ENCODE measurements at places on chromosomes 4 and X. TPM values are rescaled to one million over a fixed set of nuclear protein-coding genes. Genes with fewer than 3 reads are reported as not detected.

DNA sequence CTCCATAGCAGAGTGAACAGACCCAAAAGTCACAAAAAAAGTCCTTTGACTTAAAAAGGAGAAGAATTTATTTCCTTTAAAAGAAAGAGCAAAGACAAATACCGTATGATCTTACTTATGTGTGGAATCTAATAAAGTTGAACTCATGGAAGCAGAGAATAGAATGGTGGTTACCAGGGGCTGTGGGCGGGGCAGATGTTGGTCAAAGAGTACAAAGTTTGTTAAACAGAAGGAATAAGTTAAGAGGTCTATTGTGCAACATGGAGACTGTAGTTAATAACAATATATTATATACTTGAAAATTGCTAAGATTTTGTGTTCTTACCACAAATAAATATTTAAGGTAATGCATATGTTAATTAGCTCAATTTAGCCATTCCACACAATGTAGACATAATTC, 173.3 kb upstream of the S100G start:
- DNase-seq, result no peak
- no peak overlapping the region for H3K4me3 ChIP-seq
- peaks cover 1% of the 10 kb centered on the region for H3K27me3 ChIP-seq

GRCh38 chr4:122652379-122652778, 31.5 kb upstream of the IL21 start:
- H3K4me3 ChIP-seq, result no peak overlapping the region
- no peaks in the 10 kb centered on the region for H3K27me3 ChIP-seq
- H3K4me1 ChIP-seq, result no peaks in the 10 kb centered on the region
- H3K36me3 ChIP-seq, result no peaks in the 10 kb centered on the region

GRCh38 chrX:107477406-107477805, 28.0 kb downstream of the FRMPD3 start:
- no peak overlapping the region for H3K27ac ChIP-seq
- H3K27me3 ChIP-seq, result no peaks in the 10 kb centered on the region
- H3K4me1 ChIP-seq, result no peaks in the 10 kb centered on the region
- H3K36me3 ChIP-seq, result no peaks in the 10 kb centered on the region
- no peak overlapping the region for H3K4me3 ChIP-seq
- DNase-seq, result no peak

DNA sequence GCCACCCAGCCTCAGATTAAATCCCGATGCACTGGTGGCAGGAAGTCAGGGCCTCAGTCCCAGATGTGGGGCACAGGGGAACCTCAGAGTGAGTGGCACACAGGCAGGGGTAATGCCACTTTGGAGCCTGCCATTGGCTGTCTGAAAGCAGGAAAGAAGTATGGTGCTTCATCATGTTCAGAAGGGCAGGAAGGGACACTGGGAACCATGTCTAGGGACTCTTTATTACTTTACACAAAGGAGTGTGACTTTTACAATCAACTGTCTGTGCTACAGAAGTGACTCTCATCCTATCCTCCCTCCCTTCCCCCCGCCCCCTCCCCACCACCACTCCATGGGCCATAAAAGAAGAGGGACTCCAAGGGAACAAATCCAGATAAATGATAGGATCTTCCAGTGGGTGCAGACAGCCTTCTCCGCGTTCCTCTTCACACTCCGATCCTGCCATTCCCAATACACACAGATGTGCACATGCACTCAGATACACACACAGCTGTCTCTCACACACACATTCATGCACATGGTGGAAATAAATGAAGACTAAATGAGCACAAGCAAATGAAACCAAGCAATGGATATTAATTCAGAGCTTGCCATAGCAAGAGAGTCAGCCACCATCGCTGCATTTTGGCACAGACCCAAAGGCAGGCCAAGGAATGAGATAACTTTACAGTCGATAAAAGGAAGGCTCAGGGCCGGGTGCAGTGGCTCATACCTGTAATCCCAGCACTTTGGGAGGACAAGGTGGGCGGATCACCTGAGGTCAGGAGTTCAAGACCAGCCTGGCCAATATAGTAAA, 2.5 kb upstream of the TMEM154 start:
- no peak overlapping the region for H3K4me3 ChIP-seq
- no peak for DNase-seq
- H3K36me3 ChIP-seq, result no peaks in the 10 kb centered on the region
- no peak overlapping the region for H3K27ac ChIP-seq
- H3K27me3 ChIP-seq, result peaks cover 9% of the 10 kb centered on the region

DNA sequence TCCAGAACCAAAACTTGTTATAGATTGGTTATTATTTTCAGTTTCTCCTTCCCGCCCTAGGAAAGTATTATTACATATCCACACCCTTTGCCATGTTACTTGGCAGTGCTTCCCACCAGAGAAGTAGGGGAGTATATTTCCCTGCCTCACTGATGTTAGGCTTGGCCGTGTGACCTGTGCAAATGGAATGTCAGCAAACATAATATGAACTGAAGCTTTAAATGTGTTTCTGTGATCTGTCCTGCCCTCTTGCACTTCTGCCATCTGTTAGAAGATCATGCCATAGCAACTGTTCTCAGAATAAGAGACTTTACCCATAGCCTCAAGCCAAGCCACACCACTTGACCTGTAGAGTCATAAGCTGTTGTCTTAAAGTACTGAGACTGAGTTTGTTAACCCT, 36.7 kb upstream of the NEUROG2 start:
- no peak overlapping the region for H3K27ac ChIP-seq
- H3K27me3 ChIP-seq, result no peaks in the 10 kb centered on the region

The PLAC1 gene
- 0.72 TPM for total RNA-seq

The NKX3-2 gene
- 4.5 TPM for total RNA-seq
